ENCODE measurements at places on chromosomes 11 and 22. TPM values are rescaled to one million over a fixed set of nuclear protein-coding genes. Genes with fewer than 3 reads are reported as not detected.

- DNase-seq: no peak
These were observed 102.3 kb upstream of the OR5AK2 start for GRCh38 chr11:56886455-56886854.

GRCh38 chr11:70433038-70433437, 34.7 kb downstream of the CTTN start:
- no peak for DNase-seq

DNA sequence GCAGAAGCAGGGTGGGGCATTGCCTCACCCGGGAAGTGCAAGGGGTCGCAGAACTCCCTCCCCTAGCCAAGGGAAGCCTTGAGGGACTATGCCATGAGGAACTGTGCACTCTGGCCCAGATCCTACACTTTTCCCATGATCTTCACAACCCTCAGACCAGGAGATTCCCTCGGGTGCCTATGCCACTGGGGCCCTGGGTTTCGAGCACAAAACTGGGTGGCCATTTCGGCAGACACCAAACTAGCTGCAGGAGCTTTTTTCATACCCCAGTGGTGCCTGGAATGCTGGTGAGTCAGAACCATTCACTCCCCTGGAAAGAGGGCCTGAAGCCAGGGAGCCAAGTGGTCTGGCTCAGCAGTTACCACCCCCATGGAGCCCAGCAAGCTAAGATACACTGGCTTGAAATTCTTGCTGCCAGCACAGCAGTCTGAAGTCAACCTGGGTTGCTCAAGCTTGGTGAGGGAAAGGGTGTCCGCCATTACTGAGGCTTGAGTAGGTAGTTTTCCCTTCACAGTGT, 573.7 kb upstream of the ANO3 start:
- DNase-seq: no peak

DNA sequence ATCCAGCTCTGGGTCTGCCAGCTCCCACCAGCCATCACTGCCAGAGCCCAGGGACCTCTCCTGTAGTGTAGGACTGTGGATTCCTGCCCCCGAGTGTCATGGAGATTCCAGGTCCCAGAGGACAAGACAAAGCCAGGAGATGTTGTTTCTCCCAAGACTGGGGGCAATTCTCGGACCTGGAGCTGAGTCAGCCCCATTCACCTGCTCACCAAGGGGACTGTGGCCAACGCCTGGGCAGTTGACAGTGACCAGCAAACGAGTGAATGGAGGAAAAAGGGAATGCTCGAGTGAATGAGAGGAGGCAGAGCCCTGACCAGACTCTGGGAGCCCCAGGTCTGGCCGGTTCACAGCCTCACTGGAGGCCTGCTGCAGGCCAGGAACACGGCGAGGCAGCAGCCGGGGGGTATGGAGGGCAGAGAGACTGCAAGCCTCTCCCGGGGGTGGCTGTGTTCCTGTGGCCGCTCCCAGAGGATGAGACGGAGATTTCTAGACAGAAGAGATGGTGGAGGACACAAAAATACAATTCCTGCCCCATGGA, 61.3 kb upstream of the PRR5 start:
- DNase-seq: no peak

DNA sequence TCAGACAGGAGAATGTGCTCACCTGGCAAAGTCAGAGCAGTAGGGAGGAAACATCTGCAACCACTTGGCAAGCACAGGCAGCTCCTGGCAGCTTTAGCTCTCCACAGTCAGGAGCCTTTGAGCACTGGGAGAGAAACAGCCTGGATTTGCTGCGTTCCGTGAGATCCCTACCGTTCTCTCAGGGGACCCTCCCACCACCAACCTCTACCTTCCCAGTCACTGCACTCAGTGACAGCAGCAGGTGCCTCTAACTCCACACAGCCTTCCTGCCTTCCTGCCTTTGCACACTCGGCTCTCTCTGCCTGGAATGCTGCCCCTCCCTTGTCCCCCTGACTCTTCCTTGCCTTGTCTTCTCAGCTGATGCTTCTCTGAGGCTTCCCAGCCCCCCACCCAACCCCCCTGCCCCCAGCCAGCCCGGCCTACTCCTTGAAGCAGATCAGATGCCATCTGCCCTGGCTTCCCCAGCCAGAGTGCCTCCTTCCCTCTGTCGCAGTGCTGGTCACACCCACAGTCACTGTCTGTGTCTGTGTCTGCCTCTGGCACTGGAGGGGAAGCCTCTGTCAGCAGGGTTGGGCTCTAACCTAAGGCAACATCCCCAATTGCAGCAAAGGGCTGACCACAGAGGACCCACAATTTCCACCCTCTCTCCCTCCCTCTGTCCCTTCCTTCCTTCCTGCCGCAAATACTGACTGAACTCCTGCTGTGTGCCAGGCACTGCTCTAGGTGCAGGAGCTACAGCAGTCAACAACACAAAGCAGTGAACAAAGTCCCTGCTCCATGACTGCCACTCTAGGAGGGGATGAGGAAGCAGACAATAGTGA, 14.9 kb upstream of the TSKU start:
- peak; percentile 59 for DNase-seq

GRCh38 chr22:40919446-40919845, 31.7 kb upstream of the RBX1 start:
- no peak for DNase-seq

GRCh38 chr11:88183233-88183632, 8.0 kb upstream of the RAB38 start:
- no peak for DNase-seq

GRCh38 chr11:130766650-130767565, 149.4 kb downstream of the SNX19 start:
- no peak for DNase-seq

DNA sequence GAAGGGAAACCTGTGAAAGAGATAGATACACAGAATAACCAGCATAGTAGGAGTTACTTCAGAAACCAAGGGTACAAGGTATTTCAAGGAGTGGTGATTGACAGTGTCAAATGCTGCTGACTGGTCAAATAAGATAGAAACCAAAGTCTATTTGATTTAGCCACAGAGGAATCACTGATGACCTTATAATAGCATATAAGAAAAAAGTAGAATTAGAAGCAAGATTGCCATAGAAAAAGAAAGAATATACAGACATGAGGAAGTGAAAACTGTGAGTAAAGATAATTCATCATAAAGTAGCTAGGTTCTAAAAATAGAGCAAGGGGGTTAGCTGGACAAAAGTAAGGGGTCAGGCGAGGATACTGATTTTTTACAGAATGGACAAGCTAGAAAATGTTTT, 14.2 kb downstream of the ZBTB44 start:
- no peak for DNase-seq

DNA sequence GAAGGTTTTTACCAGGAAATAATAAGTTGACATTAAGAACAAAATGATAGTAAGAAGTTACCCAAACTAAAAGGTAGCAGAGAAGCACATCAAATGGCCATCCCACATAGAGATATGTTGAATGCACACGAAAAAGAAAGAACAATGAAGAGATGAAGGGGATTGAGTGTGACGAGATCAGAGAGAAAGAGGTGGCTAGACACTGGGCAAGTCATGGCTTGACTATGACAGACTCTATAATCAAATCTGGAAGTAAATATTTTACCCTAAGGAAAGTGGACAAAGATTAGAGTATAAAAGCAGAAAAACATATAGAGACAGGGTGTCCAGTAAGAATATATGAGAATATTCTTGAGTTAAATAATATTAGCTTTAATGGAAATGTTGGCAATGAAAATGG, 31.4 kb downstream of the CASP12 start:
- no peak for DNase-seq

Gene ARHGAP1
- total RNA-seq: 101 TPM

Gene CCDC88B
- total RNA-seq: 7.5 TPM

Gene SYT7
- 18.9 TPM for total RNA-seq

Gene RBM7
- 20.9 TPM for total RNA-seq

Gene PAFAH1B2
- total RNA-seq: 51.5 TPM

Gene VPREB3
- 0.69 TPM for total RNA-seq

Gene MISFA
- 10.7 TPM for total RNA-seq

Gene SLC43A3
- total RNA-seq: 21.0 TPM
